Mesendoderm (in vitro differentiated cells): ENCODE measurements at places on chromosomes 5 and 9.
A peak's percentile ranks its signal among the peaks of the same experiment; 100 is the strongest.

- no peaks in the 10 kb centered on the region for H3K4me1 ChIP-seq
- H3K36me3 ChIP-seq, result no peaks in the 10 kb centered on the region
- no peak overlapping the region for H3K4me3 ChIP-seq
- DNase-seq, result no peak
These were observed 104.6 kb upstream of the TNFAIP8 start for GRCh38 chr5:119250946-119251901.

- no peaks in the 10 kb centered on the region for H3K27me3 ChIP-seq
- peaks cover 7% of the 10 kb centered on the region for H3K4me1 ChIP-seq
- no peak overlapping the region for H3K4me3 ChIP-seq
- H3K27ac ChIP-seq, result no peak overlapping the region
These were observed 40.8 kb upstream of the LARP1 start for GRCh38 chr5:154714266-154714986.

DNA sequence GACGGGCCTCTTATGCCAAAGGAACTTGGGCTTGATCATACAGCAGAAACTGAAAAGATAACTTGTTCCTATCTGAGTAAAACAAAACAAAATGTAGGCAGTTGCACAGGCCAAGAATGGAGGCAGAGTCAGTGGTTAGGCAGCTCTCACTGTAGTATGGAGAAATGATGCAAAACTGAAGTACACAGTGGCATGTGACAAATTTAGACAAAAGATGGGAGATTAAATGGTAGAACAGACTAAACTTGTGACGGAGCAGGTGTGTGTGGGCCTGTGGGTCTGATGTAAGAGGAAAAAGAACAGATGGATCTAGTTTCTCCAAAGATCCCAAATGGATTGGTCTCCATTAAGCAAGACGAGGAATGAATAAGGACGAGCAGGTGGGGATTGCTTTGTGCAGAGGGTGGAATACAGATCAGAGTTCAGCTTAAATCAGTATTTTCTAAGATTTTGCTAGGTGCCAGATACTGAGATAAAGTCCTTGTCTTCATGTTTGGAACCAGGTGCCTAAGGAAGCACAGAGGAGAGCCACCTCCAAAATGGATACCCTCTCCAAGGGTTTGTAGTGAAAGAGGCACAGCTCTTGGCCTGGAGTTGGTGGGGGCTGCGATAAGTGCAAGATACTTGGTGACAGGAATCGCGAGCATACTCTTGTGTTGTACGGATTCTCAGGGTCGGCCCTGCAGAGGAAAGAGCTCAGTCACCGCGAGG, 722 bp upstream of the DCP2 start:
- peak overlapping the region; percentile 51 for H3K27ac ChIP-seq
- H3K36me3 ChIP-seq, result no peaks in the 10 kb centered on the region
- peak overlapping the region; percentile 20 for H3K4me3 ChIP-seq
- DNase-seq, result no peak

DNA sequence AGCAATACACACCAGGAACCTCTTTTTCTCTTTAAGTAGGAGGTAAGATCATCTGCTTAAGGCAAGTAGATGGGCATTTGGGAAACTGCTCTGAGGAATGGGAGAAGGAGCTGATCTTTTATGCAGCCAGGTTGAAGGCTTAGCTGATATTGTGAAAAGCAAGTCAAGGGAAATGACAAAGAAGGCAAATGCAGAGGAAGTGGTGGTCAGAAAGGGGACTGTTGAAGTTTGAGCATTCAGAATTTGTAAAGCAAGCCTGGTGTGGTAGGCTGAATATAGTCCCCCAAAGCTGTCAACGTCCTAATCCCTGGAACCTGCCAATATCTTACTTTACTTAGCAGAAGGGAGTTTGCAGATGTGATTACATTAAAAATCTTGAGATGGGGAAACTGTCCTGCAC, 128.9 kb downstream of the ADAMTS12 start:
- no peak overlapping the region for H3K27ac ChIP-seq
- H3K27me3 ChIP-seq, result no peaks in the 10 kb centered on the region
- H3K4me1 ChIP-seq, result peaks cover 6% of the 10 kb centered on the region
- DNase-seq, result no peak
- H3K4me3 ChIP-seq, result no peak overlapping the region

DNA sequence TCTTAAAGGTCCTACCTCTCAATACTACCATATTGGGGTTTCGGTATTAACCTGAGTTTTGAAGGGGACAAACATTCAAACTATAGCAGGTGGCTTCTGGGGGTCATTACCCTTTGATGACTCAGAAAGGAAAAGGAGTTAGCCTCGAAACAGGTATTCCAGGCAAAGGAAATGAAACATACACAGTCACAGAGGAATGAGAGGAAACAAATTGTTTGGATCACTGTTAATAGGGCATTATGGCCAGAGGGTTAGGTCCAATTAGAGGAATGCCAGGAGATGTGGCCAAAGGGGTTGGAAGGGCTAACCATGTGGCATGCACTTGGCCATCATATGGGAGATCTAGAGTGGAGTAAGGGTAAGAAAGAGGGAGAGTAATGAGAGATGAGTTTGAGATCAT, 23.9 kb upstream of the NIM1K start:
- no peaks in the 10 kb centered on the region for H3K4me1 ChIP-seq
- H3K27me3 ChIP-seq, result no peaks in the 10 kb centered on the region
- no peak overlapping the region for H3K27ac ChIP-seq
- DNase-seq, result no peak
- H3K36me3 ChIP-seq, result peaks cover 2% of the 10 kb centered on the region

DNA sequence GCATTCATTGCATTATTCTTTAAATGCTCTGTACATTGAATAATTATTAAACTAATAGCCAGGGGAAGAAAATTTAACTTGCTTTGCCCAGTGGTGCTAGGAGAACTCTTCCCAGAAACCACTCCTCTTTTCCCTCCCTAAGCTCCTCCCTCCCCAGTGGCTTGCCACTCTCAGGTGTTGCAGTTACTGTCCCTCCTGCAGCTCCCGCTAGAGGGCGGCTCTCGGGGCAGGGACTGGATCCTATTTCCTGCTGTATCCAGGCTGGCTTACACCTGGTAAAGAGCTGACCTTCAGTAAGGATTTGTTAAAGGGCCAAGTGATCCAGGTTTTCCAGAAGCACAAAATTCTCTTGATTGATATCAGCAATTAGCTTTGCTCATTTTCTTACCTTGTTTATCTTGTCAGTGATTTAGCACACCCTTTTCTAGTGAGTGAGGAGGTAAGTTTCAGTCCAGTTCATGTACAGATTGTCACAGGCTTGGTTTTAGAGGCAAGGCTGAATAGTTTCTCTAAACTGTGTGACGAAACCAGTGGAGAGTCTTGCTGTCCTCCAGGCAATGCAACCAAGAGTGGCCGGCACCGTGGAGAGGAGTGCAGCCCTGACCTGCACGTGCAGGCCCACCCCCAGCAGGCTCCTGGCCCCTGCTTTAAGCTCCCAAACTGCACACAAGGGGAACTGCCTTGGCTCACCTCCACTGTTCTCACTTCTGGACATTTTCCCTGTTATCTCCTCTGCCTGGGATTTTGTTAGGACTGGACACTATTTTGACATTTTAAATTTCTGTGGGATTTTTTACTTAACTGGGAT, 423.8 kb downstream of the SPOCK1 start:
- no peak overlapping the region for H3K27ac ChIP-seq
- peaks cover 16% of the 10 kb centered on the region for H3K4me1 ChIP-seq
- no peak overlapping the region for H3K4me3 ChIP-seq
- DNase-seq, result peak; percentile 91

GRCh38 chr5:154477382-154478223, 424 bp downstream of the HAND1 start:
- H3K27me3 ChIP-seq, result peaks cover 56% of the 10 kb centered on the region
- H3K4me3 ChIP-seq, result peak overlapping the region; percentile 43
- H3K36me3 ChIP-seq, result no peaks in the 10 kb centered on the region
- peak; percentile 73 for DNase-seq
- H3K27ac ChIP-seq, result no peak overlapping the region
- H3K4me1 ChIP-seq, result peaks cover 19% of the 10 kb centered on the region

DNA sequence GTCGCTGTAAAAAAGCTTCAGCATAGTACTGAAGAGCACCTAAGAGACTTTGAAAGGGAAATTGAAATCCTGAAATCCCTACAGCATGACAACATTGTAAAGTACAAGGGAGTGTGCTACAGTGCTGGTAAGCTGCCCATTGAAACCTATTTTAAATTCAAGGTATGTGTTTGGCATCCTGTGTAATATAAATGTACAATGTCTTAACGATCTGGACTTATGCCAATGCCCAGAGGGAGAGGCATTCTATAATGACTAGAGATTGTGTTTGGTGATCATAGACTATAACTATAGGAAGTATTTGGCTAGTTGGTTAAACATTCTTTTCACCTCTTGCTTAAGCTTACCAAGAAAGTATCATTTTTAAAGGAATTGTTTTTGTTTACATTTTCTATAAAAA, 95.7 kb downstream of the INSL6 start:
- H3K36me3 ChIP-seq, result no peaks in the 10 kb centered on the region
- no peak overlapping the region for H3K4me3 ChIP-seq
- H3K4me1 ChIP-seq, result no peaks in the 10 kb centered on the region
- no peaks in the 10 kb centered on the region for H3K27me3 ChIP-seq

DNA sequence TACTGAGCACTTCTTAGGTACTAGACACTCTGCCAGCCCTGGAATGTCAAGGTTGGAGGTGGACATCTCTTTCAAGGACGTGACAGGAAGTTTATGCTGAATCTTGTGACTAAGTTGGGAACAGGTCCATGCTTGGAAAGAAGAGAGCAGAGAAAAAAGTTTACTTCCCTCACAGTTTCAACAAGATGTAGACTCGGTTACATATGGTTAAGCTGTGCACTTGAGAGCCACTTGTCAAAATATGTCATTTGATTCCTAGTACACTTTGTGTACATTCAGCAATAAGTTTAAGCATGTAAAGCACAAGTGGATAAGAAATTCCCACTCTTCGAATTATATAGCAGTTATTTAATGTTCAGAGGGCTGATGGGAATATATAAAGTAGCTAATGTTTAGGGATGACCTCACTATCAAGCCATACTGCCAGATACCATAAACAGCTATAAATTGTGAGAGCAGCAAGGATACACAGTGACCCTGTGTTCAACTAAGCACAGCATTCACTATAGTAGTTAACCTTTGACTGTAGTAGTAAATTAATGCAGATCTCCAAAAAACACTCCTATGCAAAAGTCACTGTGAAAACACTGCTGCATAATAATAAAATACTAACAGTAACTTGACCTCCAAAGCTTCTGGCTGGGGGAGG, 1944.6 kb upstream of the WWC1 start:
- DNase-seq, result no peak
- H3K4me1 ChIP-seq, result peaks cover 1% of the 10 kb centered on the region
- no peaks in the 10 kb centered on the region for H3K27me3 ChIP-seq
- H3K4me3 ChIP-seq, result no peak overlapping the region
- no peaks in the 10 kb centered on the region for H3K36me3 ChIP-seq
